ENCODE measurements at places on chromosomes 1 and 21.

DNA sequence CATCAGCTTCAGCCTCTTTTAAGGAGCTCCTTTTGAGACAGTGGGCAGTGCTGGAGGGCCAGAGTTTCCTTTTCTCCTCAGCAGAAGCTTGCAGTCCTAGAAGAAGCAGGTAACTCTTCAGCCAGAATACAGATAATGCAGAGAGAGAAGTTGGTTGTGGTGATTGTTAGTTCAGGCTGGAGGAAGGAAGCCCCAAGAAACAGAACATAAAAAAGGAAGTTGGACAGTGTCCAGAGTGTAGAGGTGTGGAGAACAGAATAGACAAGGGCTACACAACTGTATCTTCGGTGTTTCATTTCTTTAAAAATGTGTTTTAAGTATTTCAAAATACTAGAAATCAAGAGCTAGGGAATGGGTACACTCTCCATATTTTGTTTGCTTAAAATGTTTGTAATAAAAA, 6.4 kb upstream of the TACSTD2 start:
- no peak for DNase-seq

- DNase-seq, result no peak
These were observed 6.2 kb downstream of the TMEM125 start for GRCh38 chr1:43275826-43276620.

- no peak for DNase-seq
These were observed 99.8 kb downstream of the PATJ start for GRCh38 chr1:61842036-61842435.

DNA sequence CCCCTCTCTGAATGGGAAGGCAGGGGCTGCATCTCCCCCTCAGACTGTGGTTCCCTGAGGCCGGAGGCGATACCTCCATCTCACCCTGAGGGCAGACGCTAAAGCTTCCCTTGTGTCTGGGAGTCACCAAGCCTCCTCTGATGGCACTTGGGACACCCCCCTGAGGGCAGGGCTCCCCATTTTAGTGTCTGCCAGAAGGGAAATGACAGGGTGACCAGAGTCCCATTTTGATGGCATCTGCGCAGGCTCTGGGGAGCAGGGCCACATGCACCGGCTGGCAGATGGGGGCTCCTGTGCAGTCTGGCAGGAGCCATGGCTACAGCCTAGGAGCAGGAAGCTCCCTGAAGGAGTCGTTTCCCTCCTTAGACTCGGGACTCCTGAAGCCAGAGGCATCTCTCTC, 1.7 kb downstream of the S100A2 start:
- DNase-seq, result no peak

- no peak for DNase-seq
These were observed 21.4 kb downstream of the CNIH3 start for GRCh38 chr1:224637515-224637914.
